ENCODE measurements at places on chromosomes 7 and 10.
A peak's percentile ranks its signal among the peaks of the same experiment; 100 is the strongest.

DNA sequence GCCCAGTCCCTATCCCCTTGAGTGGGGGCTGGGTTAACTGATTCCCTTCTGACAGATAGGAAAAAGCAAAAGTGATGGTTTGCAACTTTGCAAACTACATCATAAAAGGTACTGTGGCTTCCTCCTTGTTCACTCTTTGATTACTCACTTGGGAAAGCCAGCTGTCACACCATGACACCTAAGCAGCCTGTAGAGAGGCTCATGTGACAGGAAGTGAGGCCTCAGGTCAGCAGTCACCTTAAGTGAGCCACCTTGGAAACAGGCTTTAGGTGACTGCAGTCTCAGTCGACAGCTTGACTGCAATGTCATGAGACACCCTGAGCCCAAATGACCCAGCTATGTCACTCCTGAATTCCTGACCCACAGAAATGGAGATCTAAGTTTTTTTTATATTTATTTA, 4.3 kb upstream of the CHCHD2 start:
- DNase-seq: peak; percentile 73

- DNase-seq: no peak
Observed at GRCh38 chr10:75062506-75063299, 48.8 kb upstream of the SAMD8 start.

- DNase-seq: peak; percentile 77
Observed at GRCh38 chr7:140653319-140654108, 12.9 kb upstream of the DENND2A start.

GRCh38 chr10:9311702-9312499, 1257.4 kb downstream of the GATA3 start:
- DNase-seq: no peak

DNA sequence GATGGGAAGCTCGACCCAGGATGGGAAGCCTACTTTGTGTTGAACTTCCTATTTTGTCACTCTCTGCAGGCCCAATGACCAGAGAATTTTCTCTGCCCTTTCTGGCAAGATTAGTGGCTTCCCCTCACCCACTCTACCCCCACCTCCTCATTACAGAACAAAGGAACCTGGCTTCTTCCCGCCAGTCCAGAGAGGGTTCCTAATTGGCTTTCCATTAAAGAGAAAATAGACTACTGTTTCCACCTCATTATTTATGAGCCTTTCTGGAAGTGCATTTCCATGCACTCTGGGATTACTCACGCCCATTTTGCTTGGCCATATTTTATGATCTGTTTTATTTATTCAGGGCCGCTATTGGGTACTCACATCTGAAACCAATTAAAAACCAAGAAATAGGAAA, 94.9 kb upstream of the TCF7L2 start:
- DNase-seq: no peak

DNA sequence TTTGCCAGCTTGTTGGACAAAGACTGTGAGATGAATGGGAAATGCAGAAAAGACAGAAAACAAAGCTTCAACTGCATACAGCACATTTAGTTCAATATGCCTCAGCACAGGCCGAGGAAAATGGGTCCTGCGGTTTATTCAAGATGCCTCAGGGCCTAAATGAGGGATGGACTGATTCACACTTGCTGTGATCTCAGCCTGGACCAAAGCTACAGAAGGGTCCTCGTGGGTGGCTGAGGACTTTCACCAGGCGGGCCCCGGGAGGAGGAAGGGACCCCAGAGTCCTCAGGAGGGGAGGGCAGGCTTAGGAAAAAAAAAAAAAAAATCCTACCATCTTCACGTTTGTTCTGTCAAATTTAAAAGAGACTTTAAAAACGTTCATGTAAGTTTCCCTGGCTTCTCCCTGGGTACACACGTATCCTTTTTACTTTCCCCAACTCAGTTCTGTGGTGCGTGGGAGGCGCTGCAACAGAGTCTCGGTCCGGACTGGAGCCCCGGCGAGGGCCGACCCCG, 624 bp upstream of the ZNF783 start:
- peak; percentile 51 for DNase-seq

GRCh38 chr10:14450041-14450491, 119.3 kb upstream of the FRMD4A start:
- peak; percentile 24 for DNase-seq

DNA sequence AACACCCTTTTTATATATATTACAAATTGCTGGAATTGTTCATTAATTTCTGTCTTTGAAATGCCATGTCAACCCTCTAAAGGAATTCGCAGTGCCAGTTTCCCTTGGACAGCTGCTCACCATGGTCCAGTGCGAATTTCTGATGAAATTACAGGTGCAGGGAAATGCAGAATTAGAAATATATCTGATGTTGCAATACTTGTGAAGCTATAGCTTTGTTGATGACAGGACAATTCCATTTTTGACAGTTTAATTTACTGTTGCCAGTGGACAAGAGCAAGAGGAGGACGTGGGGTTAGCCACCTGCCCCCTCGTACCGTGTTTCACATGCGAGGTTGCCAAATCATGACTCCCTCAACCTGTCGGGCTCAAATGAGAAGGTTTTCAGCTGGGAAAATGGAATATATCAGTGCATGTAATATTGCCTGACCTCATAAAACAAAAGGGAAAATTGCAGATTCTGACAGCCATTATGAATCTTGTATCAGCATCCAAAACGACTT, 140.6 kb downstream of the MGMT start:
- no peak for DNase-seq

GRCh38 chr7:135976312-135977006, 700 bp downstream of the MTPN start:
- peak; percentile 34 for DNase-seq

DNA sequence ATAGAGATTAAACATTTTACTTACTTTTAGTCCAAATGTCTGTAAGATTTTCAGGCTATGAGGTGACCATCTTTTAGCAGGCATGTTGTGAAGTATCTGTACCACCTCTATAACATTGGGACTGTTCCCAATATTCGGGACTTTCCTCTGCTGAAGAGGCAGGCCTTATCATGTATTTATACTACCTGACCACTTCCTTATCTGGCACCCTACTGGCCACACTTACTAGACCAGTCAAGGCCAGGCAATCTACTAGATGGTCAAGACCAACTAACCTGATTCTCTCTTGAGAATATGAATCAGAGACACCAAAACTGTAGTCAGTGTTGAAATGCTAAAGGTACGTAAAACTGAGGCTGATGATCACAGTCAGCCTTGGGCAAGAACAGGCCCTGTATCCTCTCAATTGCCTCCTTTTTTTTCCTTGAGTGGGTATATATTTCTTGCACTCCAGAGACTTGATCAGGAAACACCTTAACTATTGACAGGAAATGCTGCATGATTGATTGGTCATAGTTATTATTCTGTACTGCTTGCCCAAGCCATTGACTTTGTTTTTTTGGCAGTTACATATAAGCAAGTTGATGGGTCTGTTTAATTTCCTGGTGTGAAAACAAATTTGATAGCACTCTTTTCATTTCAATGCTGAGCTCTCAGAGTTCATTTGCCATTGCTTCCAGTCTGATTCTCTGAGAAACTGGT, 5.2 kb upstream of the PRKAR2B start:
- DNase-seq: no peak

DNA sequence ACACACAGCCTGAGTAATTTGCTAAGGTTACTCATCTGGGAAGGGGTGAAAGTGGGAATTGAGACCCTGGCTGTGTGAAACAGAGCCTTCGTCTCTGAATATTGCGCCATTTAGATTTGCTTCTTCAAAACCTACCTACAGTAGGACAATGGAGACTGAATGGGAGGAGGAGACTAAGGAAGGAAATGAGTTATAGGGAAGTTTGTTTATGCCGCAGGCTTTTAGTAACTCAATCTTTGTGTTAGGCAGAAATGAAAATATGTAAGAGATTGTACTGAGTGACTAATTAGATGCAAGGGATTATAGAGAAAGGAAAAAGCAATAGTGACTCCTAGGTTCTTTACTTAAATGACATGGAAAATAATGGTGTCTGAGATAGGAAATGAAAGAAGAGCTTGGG, 80.2 kb downstream of the KCND2 start:
- DNase-seq: no peak

GRCh38 chr7:101792051-101792681, 25.3 kb upstream of the CUX1 start:
- DNase-seq: peak; percentile 95

DNA sequence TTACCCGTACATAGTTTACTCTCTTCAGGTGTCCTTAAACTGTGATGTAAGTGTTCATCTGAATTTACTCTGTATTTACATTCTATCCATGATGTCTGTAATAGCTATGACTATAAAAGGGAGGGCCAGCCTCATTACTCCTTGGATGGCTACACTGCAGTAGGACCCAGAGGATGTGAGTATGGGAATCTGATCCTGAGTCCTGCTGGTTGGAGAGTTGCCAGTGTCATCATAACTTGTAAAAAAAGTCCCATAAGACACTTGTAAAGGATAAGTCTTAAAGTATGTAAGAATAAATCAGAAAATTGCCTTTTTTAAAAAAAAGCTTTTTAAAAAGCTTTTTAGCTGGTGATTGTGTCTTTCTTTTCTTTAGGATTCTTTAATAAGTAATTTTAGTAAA, 95.4 kb downstream of the PPP1R9A start:
- no peak for DNase-seq

DNA sequence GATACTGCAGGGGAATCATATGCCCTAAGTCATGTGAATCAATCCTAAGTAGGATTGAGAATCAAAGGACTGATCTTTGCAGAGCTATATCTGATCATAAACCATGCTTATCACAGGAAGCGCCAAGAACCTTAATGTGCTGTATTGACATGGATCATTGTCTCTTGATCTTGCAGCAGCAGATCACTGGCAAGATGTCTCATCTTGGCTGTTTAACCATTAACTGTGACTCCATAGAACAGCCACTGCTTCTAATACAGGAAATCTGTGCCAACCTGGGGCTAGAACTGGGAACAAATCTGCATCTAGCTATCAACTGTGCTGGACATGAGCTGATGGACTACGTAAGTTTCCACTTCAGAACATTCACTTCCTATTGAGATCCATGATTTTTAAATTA, 21.6 kb downstream of the ENO4 start:
- DNase-seq: peak; percentile 74

- DNase-seq: no peak
Observed at GRCh38 chr7:159035571-159036073, 109.0 kb downstream of the VIPR2 start.

GRCh38 chr10:124994573-124995473, 52.9 kb downstream of the ZRANB1 start:
- DNase-seq: no peak

GRCh38 chr7:646951-647350, 79.5 kb upstream of the DNAAF5 start:
- DNase-seq: no peak

DNA sequence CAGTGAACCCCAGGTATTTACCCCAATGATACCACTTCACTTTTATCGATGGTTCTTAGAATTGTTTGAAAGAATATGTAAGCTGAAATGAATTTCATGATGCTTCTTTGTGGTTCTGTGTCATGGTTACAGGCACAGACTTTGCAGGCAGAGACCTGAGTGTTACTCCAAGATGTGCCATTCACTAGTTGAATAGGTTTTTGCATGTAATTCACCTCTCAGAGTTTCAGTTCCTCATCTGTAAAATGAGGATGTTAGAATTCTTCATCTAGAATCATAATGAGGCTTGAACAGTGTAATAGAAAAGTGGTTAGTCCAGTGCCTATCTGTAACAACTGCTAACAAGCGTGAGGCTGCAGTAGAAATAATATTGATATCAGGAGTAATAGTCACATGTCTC, 54.6 kb downstream of the VSTM2A start:
- DNase-seq: no peak

- no peak for DNase-seq
Observed at GRCh38 chr10:27826369-27826768, 80.8 kb upstream of the MKX start.

DNA sequence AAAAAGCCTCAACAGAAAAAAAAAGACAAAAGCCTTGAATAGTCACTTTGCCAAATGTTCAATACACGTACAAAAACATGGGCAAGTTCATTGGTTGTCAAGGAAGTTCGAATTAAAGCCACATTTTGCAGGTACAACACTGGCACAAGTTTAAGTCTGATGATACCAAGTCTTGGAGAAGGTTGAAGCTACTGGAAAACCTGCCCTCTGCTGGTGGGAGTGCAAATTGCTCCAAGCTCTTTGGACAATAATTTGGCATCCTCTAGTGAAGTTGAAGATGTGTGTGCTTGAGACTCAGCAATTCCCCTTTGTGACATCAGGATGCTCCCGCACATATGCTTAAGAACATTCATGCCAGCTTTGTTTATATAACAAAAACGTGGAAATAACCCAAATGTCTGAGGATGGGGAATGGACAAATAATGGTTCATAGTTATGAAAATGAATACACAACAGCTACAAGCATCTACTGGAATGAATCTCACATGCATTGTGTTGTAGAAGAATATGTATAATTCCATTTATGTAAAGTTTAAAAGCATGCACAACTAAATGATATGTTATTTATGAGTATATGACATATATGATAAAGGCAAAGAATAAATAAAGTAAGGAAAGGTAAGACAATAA, 120.0 kb upstream of the PLPP4 start:
- peak; percentile 54 for DNase-seq

- no peak for DNase-seq
Observed at GRCh38 chr7:15402436-15403136, 159.2 kb downstream of the AGMO start.

- no peak for DNase-seq
Observed at GRCh38 chr10:77348082-77348481, 289.5 kb downstream of the KCNMA1 start.

GRCh38 chr7:124029396-124030188, 3.3 kb downstream of the TMEM229A start:
- DNase-seq: no peak

DNA sequence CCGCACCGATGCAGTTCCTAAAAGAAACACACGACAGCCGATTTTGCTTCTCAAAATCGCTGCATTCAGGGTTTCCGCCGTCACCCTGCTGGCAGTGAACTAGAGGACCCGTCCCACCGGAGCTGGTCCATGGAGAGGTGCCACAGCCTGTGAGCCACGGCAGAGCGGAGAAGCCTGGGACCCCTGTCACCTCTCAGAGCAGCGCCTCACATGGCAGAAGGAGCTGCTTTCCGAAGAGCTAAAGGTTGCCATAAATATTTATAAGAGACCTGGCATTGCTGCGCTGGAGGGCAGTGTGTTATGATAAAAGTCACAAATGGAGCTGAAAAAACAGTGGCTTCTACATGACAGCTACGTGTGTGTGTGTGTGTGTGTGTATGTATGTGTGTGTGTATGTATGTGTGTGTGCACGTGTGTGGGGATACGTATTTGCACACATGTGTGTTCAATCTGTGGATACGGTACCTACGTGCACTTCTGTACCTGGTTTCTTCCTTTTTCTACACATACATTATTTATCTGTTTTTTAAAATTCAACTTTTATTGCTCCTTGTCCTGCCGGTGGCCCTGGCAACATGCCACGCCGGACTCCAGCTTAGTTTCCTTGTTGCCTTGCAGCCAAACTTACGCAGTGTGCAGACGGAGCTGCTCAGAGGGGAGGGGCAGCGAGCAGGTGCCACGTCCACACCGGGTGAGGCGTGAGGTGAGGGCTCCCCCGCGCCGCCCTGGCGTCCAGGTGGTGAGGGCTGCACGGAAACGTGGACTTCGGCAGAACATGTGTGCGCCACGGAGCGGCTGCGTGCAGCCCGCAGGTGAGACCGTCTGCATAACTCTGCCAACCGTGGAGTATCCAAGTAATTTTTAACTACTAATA, 115.2 kb upstream of the PITRM1 start:
- DNase-seq: peak; percentile 66

Measured in kidney tubule cell (primary cell).